ENCODE measurements at places on chromosomes 6 and 20. TPM values are rescaled to one million over a fixed set of nuclear protein-coding genes. Genes with fewer than 3 reads are reported as not detected.

MOG gene
- not detected for total RNA-seq

ETV7 gene
- total RNA-seq: 4.4 TPM

LHFPL5 gene
- total RNA-seq: not detected

CCN6 gene
- not detected for total RNA-seq

THBS2 gene
- total RNA-seq: 4.2 TPM

PCSK2 gene
- total RNA-seq: 0.05 TPM

PNPLA1 gene
- total RNA-seq: 0.09 TPM

EYA2 gene
- total RNA-seq: 11.1 TPM

- H3K4me3 ChIP-seq: no peak overlapping the region
- no peaks in the 10 kb centered on the region for H3K27me3 ChIP-seq
- H3K4me1 ChIP-seq: no peaks in the 10 kb centered on the region
- no peak for DNase-seq
- H3K36me3 ChIP-seq: no peaks in the 10 kb centered on the region
Observed at GRCh38 chr20:17579369-17580039, 9.6 kb downstream of the DSTN start.

DNA sequence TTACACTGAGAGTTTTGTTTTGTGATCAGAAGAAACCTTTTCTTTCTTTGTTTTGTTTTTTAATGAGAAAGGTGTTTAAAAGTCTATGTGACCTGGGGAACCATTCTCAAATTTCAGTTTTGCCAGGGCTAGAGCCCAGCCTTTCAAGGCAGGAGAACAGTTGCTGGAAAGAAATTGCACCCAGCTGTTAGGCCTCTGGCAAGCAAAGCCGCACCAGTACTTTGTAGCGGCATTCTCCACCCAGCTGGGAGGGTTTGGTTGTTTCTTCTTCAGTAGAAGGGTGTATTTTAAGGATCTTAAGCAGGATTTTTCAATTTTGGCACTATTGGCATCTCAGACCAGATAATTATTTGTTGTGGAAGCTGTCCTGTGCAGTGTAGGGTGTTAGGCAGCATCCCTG is 16.6 kb upstream of the MAPK13 start:
- H3K36me3 ChIP-seq: peaks cover 9% of the 10 kb centered on the region
- DNase-seq: no peak
- H3K27ac ChIP-seq: peak overlapping the region; percentile 85
- H3K4me3 ChIP-seq: no peak overlapping the region
- peaks cover 44% of the 10 kb centered on the region for H3K4me1 ChIP-seq

DNA sequence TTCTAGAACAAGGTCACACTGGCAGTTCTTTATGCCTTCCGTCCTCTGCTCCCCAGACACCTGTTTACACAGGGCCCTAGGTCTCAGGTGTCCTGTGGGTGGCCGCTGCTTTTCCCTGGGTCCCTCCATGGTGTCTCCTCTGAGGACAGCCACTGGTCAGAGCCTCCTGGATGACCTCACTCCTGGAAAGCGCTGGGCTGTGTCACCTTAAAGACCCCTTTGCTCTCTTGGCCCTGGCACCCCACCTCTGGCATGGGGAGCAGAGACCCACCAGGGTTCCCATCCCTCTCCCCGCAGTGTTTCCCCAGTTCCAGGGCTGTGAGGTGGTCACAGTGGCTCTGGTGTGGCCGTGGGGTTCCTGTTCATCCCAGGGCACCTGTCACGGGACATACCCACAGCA is 33.9 kb downstream of the NTSR1 start:
- no peaks in the 10 kb centered on the region for H3K36me3 ChIP-seq
- no peak overlapping the region for H3K27ac ChIP-seq
- no peak overlapping the region for H3K4me3 ChIP-seq

- no peak for DNase-seq
- no peaks in the 10 kb centered on the region for H3K4me1 ChIP-seq
- no peak overlapping the region for H3K27ac ChIP-seq
- H3K4me3 ChIP-seq: no peak overlapping the region
Observed at GRCh38 chr6:2579241-2579761, 171.4 kb downstream of the MYLK4 start.

DNA sequence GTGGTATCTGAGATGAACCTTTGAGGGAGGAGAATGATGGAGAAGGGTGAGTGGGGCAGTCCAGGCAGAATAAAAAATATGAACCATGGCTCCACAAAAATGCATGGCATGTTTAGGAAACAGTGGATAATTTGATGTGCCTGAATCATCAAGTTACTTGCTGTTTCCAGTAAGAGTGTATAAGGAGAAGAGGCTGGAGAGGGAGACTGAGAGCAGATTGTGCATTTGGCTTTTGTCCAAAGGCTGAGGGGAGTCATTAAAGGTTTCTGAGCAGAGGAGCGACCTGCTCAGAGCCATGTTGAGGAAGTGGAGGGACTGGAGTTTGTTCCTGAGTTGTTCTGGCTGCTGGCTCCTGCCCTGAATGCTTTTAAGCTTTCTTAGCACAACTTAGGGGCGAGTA is 6.1 kb downstream of the MMP24 start:
- peaks cover 13% of the 10 kb centered on the region for H3K27me3 ChIP-seq
- H3K4me1 ChIP-seq: no peaks in the 10 kb centered on the region
- H3K27ac ChIP-seq: no peak overlapping the region

DNA sequence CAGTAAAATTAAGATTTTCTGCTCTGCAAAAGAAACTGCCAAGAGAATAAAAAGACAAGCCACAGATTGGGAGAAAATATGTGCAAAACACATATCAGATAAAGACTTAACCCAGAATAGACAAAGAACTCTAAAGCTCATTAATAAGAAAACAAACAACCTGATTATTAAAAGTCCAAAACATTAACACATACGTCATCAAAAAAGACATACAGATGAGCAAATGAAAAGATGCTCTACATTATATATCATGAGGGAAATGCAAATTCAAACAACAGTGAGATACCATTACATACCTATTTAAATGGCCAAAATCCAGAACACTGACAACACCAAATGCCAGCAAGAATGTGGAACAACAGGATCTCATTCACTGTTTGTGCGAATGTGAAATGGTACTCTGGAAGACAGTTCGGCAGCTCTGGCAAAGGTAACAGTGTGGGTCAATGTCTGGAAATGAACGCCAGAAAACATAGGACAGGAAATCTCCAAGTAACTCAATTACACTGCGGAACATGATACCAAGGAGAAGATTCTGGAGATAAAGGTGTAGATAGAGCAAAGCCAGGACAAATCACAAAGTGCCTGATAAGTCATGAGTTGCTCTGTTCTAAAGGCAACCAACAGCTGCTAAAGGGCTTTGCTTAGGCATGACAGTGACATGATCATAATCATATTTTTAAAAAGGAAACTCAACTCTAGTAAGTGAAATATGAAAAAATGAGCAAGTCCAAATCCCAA is 96.8 kb downstream of the PDE10A start:
- DNase-seq: no peak
- H3K36me3 ChIP-seq: no peaks in the 10 kb centered on the region
- H3K27ac ChIP-seq: no peak overlapping the region

DNA sequence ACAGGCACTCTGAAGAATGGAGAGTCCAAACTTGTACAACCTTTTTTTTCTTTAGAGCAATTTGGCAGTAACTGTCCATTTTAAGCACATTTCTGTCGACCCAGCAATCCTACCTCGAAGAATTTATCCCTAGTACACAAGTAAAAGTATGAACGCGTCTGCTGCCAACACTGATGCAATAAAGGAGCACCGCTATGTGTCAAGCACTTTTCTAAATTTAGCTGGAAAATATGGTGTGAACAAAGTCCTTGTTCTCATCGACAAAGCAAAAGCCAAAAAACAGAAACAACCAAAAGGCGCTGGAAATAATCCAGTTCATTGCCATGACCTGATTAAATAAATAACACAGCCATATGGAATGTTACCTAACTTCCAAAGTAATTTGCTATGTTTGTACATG is 1.1 kb downstream of the DPM1 start:
- H3K4me1 ChIP-seq: peaks cover 20% of the 10 kb centered on the region
- H3K27ac ChIP-seq: no peak overlapping the region
- H3K4me3 ChIP-seq: peak overlapping the region; percentile 96
- no peak for DNase-seq
- peaks cover 3% of the 10 kb centered on the region for H3K36me3 ChIP-seq

- H3K4me1 ChIP-seq: peaks cover 3% of the 10 kb centered on the region
- H3K4me3 ChIP-seq: no peak overlapping the region
- no peak overlapping the region for H3K27ac ChIP-seq
Observed at GRCh38 chr6:20577173-20577688, 43.0 kb downstream of the CDKAL1 start.

- H3K4me3 ChIP-seq: peak overlapping the region; percentile 89
- no peaks in the 10 kb centered on the region for H3K27me3 ChIP-seq
- no peak for DNase-seq
- no peaks in the 10 kb centered on the region for H3K36me3 ChIP-seq
- peaks cover 17% of the 10 kb centered on the region for H3K4me1 ChIP-seq
Observed at GRCh38 chr6:34791164-34791700, 651 bp upstream of the BLTP3A start.

DNA sequence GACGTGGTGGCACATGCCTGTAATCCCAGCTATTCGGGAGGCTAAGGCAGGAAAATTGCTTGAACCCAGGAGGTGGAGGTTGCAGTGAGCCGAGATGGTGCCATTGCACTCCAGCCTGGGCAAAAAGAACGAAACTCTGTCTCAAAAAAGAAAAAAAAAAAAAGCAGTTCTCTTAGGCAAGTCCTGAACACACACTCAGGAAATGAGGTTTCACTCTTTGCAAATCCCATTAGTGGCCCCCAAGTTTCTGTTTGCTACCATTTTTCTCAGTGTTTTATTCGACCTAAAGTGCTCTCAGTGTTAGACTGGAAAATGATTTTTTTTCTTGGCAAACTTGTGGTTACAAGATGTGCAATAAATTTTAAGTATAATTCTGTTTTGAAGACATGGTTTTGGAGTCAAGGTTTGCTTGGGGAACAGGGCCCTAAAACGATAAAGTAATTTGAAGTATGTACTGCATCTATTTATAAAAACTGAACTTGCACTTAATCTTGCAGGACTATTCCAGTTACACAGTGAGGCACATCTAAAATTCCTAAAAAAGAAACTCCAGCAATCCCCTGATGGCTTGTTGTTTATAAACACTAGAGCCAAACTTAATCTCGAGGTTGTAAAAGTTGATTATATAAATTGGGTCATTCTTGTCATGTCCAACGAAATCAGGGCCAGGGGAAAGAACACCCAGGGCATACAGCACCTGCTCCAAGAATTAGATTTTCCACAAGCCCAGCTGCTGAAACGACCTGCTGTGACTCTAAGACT is 42.6 kb downstream of the MAP1LC3A start:
- no peaks in the 10 kb centered on the region for H3K36me3 ChIP-seq
- no peak overlapping the region for H3K27ac ChIP-seq
- H3K27me3 ChIP-seq: no peaks in the 10 kb centered on the region
- no peaks in the 10 kb centered on the region for H3K4me1 ChIP-seq
- no peak for DNase-seq

DNA sequence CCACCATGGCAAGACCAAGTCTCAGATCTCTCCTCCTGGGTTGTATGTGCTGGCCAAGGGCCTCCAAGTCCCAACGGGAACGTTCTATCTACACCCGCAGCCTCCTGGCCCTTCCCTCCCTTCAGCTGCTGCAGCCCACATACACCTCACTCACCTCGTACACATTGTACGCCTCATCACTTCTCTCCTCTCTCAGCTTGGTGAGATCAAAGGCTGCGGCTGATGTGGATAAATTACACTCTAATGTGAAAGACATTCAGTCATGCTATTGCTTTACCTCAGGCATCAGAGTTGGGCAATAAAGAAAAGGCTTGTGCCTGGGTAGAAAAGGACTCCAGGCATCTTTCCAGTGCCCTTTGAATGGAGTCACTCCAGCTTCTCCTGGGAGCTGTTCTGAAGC is 135.3 kb upstream of the FOXQ1 start:
- no peaks in the 10 kb centered on the region for H3K27me3 ChIP-seq
- peaks cover 3% of the 10 kb centered on the region for H3K4me1 ChIP-seq
- no peaks in the 10 kb centered on the region for H3K36me3 ChIP-seq
- no peak overlapping the region for H3K27ac ChIP-seq
- H3K4me3 ChIP-seq: no peak overlapping the region

DNA sequence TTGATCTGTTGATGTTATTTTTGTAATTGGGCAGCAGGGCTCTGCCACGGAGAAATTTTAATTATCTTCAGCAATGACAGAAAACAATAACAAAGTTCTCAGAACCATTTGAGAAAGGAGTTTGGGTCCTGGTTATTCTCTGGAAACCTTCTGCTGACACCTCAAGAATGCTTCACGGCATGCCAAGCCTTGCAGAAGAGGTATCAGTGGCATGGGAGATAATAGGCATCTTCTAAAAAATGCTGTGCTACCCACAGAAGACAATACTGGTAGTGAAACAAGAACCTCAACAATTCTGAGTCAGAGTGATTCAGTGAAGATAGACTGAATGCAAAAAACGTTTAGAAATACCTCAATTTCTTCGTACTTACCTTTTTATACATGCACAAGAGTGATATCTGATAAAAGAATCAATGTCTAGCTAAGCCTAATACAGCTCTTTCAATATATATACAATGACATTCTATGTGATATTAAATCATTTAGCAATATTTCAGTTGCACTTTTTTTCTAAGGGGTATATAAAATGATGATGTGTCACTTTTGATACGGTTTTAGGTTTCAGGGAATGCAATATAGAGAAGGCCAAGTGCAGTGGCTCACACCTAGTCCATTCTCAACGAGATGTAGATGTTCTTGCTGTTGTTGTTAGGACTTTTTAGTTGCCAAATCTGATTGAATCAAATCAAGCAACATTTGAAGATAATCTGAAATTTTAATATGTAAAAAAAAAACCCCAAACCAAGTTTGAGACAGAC is 110.4 kb upstream of the COL21A1 start:
- no peaks in the 10 kb centered on the region for H3K27me3 ChIP-seq
- H3K36me3 ChIP-seq: no peaks in the 10 kb centered on the region
- DNase-seq: no peak

DNA sequence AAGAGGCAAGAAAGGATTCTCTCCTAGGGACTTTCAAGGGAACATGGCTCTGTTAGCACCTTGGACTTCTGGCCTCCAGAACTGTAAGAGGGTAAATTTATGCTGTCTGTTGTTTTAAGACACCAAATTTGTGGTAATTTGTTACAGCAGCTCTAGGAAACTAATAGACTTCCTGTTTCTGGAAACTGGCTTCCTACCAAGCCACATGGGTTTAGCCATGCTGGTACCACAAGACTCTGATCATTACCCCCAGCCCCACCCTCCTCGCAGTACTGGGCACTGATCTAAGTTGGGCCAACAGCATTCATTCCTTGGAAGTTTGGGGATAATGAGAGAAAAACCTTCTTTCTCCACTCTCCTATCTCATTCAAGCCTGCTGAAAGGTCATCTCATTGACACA is 109.5 kb upstream of the SMLR1 start:
- H3K4me1 ChIP-seq: no peaks in the 10 kb centered on the region
- H3K4me3 ChIP-seq: no peak overlapping the region
- no peak overlapping the region for H3K27ac ChIP-seq
- DNase-seq: no peak

DNA sequence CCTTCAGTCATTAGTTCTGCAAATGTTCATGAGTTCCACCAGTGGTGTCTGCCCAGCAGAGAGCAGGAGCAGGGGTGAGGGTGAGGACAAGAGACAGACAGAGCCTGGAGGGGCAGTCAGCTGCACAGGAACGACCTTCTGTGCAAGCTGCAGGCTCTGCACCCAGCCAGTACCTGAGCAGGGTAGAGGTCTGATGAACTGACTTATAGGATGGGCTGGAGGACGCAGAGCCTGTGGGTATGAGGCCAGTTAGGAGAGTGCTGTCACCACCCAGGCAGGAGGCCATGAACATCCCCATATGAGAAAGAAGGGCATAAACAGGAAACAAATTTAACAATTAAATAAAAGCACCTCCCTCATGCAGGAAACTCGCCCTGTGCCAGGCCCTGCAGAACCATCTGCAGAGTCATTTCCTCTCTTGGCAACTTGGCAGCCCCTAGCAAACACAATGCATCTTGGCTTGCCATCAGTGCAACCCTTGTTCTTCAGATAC is 17.9 kb downstream of the C6orf15 start:
- no peak overlapping the region for H3K4me3 ChIP-seq
- H3K27me3 ChIP-seq: no peaks in the 10 kb centered on the region
- H3K36me3 ChIP-seq: no peaks in the 10 kb centered on the region

All from thymus (tissue), 14 donors.